ENCODE measurements at places on chromosomes 2 and 18.

DNA sequence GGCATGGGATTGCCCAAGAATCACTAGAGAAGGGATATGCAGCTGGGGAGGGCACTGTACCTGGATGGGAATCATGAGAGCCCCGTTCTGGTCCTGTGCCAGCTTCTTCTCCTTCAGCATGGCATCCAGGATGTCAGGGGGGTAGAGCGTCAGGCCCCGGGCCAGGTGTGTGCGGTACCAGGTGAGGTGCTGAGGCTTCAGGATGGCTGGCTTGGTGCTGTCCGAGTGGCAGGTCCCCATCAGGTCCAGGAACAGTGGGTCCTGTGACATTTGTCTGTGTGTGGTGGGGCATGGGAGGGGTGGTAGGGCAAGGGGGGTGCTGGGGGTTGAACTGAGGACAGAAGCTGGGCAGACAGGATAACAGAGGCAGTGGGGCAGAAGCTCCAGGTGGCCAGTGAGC is 13.2 kb downstream of the CFAP65 start:
- DNase-seq: no peak

- no peak for DNase-seq
Measured at GRCh38 chr2:19752500-19752899, 149.3 kb downstream of the TTC32 start.

DNA sequence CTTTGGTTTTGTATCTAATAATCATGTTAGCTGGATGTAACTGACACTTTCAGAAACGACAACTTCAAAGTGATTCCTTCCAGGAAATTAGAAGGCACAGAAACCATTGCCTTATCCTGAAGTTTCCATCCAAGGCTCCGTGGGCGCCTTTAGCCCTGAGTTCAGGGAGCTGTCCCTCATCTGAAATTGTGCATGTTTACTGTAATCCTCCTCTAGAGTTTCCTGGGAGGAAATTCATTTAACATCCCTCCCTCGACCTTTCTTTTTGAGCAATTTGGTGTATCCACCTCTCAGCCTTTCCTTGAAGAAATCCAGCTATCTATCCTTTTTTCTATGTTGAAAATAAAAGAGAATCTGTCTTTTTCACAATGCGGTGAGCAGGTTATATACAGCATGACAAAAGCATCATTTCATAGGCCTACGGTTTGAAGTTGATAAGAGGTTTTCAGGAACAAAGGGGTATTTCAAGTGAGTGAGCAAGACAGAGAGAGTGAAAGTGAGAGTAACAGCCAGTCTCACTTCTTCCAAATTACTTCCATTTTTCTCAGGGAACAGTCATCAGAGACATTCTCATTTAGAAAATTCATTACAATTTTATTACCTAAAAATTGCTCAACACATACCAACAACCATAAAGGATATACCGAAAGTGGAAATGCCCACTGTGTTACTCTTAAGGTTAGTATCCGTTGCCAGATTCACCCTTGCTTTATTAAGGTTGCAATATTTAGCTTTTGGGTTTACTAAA is 167.3 kb downstream of the MREG start:
- no peak for DNase-seq

DNA sequence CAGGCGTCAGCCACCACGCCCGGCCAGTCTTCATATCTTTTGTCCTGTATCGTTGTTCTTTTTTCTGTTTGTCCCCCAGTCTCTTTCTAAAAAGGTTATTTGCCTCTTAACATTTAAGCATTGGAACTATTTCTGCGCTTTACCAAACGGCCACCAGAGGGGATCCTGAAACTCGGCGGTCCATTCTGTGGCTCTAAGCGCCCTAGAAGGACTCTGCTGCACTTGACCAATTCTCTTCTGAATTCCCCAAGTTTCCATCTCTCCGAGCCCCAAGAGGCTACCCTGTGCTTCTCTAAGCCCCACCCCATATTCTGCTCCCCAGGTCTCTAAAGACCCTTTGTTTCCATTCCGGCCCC is 33.1 kb upstream of the REG3G start:
- DNase-seq: no peak

GRCh38 chr18:57561728-57562423 is 24.6 kb downstream of the FECH start:
- no peak for DNase-seq

DNA sequence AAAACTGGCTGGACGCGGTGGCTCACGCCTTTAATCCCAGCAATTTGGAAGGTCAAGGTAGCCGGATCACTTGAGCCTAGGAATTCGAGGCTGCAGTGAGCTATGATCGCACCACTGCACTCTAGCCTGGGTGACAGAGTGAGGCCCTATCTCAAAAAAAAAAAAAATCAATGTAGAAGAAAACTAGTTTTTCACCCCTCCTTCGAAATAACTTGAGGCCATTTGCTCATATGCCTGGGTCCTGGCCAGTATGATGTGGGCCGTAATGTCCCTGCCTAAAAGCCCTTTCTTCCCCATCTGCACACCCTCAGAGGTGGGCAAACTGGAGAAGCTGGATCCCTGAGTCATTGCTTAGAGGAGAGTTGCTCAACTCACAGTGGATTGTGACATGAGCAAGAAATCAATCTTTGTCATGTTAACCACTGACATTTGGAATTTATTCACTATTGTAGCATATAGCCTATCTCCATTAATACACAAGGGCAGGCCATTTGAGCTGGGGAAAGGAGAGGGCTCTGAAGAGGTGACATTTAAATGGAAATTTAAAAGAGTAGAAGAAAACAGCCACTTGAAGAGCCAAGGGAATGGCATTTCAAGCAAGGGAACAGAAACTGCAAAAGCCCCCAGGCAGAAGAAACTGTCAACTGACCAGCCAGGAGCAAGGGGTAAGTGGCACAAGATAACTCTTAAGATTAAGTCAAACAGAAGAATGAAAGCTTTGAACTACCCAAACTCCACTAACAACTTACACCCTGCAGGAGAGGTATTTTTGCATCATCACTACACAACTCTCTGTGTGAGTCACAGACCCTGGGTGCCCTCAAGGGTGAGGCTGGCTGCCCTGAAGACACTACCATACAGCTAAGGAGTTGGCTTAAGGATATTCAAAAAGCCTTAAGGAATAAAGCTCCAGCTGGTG is 7.6 kb upstream of the METTL21A start:
- no peak for DNase-seq

- DNase-seq: no peak
Measured at GRCh38 chr2:170716851-170717598, 1.9 kb downstream of the SP5 start.

DNA sequence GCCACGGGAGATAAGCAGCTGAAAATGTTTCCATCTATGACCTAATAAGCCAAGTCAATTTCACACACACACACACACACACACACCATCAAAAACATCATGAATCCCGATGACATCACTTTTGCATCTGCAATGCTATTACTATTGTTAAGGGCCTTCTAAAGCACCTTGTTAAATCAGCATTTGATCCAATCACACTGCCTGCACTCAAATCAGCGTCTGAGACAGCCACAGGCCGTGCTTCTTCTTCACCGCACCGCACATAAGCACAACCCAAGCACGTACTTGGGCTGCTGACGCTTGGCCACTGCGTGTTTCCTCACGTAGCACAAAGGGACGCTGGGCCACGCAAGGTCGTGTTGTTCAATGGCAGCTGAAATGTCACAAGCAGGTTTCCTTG is 15.8 kb upstream of the MTCL1 start:
- no peak for DNase-seq

- DNase-seq: no peak
Measured at GRCh38 chr2:30522421-30522820, 75.4 kb downstream of the LCLAT1 start.

- DNase-seq: peak; percentile 81
Measured at GRCh38 chr2:8544786-8545694, 136.8 kb upstream of the ID2 start.

GRCh38 chr2:215982465-215982875 is 30.9 kb downstream of the MREG start:
- peak; percentile 24 for DNase-seq

- DNase-seq: no peak
Measured at GRCh38 chr2:29187926-29188325, 72.7 kb downstream of the CLIP4 start.

- no peak for DNase-seq
Measured at GRCh38 chr2:55460562-55460961, 40.9 kb upstream of the CCDC88A start.

DNA sequence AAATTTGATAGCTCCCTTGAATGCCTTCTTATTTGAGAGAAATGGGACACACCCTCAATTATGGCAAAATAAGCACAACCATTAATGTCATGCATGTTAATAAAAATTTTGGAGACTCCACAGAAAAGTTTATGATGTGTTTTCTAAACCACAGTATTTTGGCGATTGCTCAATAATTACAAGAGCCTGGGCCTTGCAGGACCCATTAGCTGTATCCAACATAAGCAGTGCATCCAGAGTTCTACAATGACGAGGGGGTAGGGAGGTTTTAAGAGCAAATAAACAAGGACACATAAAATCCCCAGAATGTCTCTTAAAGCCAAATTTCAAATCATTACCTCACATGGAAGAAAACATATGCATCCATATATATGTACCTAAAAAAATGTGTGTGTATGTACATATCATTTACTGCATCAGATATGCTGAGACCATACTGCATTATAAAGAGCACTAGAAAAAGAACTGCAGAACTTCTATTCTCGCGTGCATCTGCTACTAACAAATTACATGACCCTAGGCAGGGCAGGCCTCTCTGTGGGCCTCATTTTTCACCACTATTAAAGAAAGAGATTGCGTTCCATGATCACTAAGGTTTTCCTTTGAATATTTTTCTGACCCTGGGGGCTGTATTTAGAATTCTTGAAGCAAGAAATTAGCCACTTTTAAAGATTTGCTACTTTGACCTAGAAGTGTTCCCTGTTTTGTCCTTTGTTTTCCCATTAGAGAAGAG is 38.0 kb downstream of the CMPK2 start:
- no peak for DNase-seq

DNA sequence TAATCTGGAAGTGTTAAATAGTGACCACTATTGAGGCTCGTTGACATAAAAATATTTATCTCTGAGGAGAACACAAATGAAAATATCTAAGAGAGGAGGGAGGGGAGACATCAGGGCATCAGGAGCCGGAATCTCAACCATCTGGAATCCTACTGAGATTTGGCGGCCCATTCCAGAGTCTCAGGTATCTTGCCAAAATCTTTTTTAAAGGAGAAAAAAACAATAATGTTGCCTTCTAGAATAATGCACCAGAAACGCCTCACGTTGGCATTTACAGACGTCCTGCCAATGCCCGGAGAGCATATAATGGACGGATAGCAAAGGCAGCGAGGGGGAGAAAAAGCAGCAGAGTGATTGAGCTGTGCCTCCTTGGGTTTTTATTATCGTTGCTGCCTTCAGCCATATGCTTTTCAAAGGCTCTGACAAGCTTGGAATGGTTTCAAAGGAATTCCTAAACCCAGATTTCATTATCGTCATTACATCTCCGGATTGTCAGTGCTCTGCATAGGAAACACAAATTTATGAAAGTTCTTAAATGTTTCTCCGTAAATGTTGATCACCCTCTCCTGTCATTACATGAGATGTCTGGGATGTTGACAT is 30.9 kb upstream of the EGR4 start:
- no peak for DNase-seq

GRCh38 chr18:23643815-23644490 is 18.8 kb downstream of the ANKRD29 start:
- DNase-seq: no peak

GRCh38 chr18:29009250-29009803 is 832.4 kb upstream of the CDH2 start:
- no peak for DNase-seq

DNA sequence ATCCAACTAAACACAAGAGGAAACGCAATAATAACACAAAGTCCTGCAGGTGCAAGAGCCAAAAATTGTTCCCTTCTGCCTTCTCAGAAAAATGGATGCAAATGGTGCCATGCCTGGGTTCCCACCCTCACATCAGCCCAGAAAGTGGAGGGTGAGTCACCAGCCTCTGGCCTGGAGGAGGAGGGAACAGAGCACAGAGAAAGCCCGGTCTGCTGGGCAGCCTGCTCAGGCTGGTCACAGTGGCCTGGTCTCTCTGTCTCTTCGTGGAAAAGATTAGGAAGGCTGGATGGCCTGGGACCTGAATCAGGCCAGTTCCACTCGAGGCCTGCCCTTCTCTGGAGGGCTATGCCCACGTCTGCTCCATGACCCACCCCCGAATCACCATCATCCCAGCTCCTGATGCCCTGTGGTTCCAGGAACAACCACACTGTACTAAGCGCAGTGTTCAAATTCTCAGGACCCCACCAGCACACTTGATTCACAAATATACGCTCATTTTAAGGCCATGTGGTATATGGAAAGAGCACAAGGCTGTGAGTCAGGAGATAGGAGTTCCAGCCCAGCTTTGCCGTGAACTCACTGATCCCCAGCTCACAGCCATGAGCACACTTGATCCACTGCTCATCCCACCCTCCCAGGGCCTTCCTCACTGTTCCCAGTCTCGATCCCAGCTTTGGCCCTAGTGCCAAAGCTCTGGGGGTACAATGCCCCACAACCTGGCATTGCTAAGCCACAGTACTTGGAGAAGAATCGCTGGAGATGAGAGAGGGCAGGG is 82.1 kb downstream of the ZBTB7C start:
- DNase-seq: no peak

GRCh38 chr18:55349685-55350084 is 238.3 kb downstream of the TCF4 start:
- DNase-seq: no peak

DNA sequence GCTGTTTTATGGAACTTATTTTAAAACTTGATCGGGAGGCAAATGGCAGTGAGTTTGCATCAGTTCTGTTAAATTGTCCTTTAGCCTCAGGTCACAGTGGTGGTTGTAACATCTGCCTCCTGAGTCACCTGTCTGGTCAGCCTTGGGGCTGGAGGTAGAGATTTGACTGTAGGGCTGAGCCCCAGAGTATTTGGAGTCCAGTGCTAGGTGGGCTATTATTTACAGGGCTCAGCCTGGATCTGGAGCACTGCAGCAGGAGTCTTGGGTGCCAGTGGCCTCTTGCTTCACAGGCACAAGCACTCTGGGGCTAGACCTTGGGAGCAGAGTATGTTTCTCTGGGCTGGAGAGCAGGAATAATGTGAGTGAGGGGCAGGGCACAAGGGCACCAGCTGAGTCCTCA is 32.8 kb downstream of the TCF7L1 start:
- DNase-seq: no peak

GRCh38 chr18:78564518-78564917 is 415.1 kb upstream of the SALL3 start:
- no peak for DNase-seq

DNA sequence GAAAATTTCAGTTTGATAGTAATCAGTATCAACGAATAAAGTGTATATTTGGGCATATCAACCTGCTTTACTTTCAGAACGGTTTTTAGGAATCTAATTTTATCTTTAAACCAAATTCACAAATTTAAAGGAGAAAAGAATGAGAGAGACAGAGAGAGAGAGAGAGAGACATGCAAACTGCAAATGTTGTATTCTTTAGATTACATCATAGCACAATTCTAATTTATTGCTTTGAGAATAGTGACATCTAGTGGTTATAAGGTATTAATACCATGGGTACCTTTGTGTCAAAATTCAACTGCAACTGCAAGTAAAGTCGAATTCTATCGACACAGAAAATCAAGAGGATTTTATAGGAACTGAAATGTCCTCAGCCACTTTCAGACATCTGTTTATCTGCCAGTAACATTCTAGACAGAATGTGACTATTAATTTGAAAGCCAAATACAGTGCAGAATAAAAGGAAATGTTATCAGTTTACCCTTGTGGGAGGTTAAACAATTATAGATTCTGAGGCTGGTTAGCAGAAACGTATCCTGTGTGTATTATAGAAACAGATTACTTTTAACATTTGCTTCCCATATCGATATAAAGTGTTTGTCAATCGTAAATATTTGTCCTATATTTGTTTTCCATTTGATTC is 529.8 kb upstream of the VRK2 start:
- DNase-seq: no peak

Measured in stimulated activated CD4-positive, alpha-beta T cell treated with anti-CD3 and anti-CD28 coated beads, TNF-alpha, amount 100 ng/mL, for 48 hours (primary cell).